Smooth muscle cell of the umbilical artery (primary cell): ENCODE measurements at places on chromosomes 12 and 14. TPM values are rescaled to one million over a fixed set of nuclear protein-coding genes. Genes with fewer than 3 reads are reported as not detected.

LUM gene
- 282 and 2,122 TPM in 2 replicates for total RNA-seq

R3HDM2 gene
- 14.0 and 23.2 TPM in 2 replicates for total RNA-seq

KRT1 gene
- not detected in 2 replicates for total RNA-seq

VWF gene
- 0.83 and 1.5 TPM in 2 replicates for total RNA-seq
